RWPE2 (cell line): ENCODE measurements at places on chromosomes 4 and X.

GRCh38 chrX:126165401-126165720, 728 bp downstream of the DCAF12L2 start:
- DNase-seq, result no peak

DNA sequence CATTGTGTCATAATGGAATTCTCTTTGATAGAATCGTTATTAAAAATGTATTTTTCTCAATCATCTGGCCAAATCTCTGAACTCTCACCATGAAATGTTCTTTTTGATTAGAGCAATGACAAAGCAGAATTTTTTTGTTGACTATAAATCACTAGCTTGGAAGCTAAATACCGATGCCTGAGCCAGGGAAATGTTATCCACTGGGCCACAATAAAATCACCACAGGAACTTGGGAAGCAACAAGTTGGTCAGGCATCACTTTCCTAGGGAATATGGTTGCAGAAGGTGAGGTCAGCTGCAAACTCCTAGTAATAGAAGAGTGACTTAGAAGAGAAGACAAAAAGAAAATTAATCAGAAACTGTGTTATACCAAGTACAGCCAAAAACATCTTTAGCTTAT, 60.6 kb upstream of the CFAP47 start:
- no peak for DNase-seq

GRCh38 chr4:6916587-6917460, 7.2 kb downstream of the TBC1D14 start:
- no peak for DNase-seq

- no peak for DNase-seq
Observed at GRCh38 chrX:15107367-15107988, 162.4 kb downstream of the ASB9 start.

GRCh38 chr4:181308476-181309312, 934.5 kb upstream of the TENM3 start:
- no peak for DNase-seq

- no peak for DNase-seq
Observed at GRCh38 chr4:67712650-67713528, 11.9 kb upstream of the UBA6 start.

- no peak for DNase-seq
Observed at GRCh38 chr4:138802499-138802898, 213.1 kb upstream of the NOCT start.

GRCh38 chr4:169823685-169824084, 65.9 kb upstream of the HPF1 start:
- no peak for DNase-seq

- DNase-seq, result no peak
Observed at GRCh38 chr4:14000091-14000814, 372.7 kb upstream of the BOD1L1 start.

GRCh38 chrX:24055043-24055356, 244 bp downstream of the EIF2S3 start:
- DNase-seq, result no peak

GRCh38 chr4:155687380-155687982, 20.8 kb downstream of the GUCY1A1 start:
- no peak for DNase-seq
